Naive thymus-derived CD4-positive, alpha-beta T cell (primary cell): ENCODE measurements at places on chromosomes 4 and X. TPM values are rescaled to one million over a fixed set of nuclear protein-coding genes. Genes with fewer than 3 reads are reported as not detected.

- no peak for DNase-seq
Observed at GRCh38 chr4:100827756-100828155, 309.9 kb upstream of the EMCN start.

DNA sequence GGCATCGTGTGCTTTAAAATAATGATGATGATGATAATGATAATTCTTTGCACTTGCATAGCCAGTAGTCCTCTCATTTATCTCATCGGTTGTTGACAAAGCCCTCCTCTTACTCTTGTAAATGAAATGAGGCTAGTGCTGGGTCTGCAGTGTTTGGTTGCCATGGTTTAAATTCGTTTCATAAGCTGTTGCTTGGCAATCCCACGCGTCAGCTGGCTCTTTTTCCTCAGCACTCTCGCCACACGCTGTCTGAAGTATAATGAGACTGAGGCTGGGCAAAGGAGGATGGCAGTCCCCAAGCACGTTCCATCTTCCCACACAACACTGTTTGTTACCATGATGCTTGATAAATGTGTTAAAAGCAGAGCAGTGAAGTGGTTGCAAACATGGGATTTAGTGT is 15.5 kb downstream of the PAGE4 start:
- DNase-seq, result no peak

DNA sequence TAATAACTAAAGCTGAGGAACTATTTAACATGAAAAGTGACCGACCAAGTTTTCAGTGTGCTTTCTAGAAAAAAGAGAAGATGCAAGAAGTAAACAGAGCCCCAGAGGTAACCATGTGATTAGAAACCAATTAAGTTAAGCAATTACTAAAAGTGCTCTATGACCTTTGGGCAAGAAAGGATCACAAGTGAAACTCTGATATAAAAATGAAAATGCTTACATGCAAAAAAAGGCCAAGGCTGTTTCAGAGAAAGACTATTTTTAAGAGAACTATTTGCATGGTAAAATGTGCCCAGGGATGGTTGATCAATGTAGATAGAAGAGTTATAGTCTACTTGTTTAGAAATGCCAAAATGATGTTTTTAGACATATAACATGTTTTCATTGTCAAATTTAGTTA is 22.0 kb downstream of the KLHL15 start:
- DNase-seq, result no peak

DNA sequence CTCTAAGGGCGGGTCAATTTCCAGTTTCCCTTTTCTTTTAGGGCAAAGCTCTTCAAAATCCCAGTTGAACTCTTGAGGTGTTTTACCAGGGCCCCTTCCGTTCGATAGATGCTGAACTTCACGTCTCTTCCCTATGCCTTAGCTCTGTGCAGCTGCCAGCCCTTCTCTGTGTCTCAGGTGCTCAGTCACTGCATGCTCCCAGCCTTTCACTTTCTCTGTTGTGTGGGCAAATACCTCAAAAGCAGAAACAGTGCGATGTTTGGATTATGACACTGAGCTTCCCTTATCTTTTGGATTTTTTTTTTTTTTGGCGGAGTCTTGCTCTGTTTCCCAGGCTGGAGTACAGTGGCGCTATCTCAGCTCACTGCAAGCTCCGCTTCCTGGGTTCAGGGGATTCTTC is 108.5 kb downstream of the CLDN22 start:
- no peak for DNase-seq

DNA sequence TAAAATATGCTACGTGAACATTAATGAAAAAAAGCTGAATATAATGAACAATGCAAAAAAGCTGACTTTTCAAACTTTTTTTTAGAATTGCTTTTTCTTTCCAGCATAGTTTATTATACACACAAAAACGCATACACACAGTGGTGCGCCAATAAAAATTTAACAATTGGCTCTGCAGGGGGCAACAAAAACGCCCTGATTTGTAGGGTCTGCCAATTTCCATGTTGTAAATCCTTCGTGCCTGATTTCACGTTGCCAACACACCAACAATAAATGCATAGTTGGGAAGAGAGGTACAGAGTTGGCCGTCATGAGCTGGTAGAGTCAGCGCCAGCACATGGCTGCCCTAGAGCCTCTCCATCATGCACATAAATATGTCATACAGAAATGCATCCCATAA is 333.1 kb downstream of the MAPK10 start:
- no peak for DNase-seq

DNA sequence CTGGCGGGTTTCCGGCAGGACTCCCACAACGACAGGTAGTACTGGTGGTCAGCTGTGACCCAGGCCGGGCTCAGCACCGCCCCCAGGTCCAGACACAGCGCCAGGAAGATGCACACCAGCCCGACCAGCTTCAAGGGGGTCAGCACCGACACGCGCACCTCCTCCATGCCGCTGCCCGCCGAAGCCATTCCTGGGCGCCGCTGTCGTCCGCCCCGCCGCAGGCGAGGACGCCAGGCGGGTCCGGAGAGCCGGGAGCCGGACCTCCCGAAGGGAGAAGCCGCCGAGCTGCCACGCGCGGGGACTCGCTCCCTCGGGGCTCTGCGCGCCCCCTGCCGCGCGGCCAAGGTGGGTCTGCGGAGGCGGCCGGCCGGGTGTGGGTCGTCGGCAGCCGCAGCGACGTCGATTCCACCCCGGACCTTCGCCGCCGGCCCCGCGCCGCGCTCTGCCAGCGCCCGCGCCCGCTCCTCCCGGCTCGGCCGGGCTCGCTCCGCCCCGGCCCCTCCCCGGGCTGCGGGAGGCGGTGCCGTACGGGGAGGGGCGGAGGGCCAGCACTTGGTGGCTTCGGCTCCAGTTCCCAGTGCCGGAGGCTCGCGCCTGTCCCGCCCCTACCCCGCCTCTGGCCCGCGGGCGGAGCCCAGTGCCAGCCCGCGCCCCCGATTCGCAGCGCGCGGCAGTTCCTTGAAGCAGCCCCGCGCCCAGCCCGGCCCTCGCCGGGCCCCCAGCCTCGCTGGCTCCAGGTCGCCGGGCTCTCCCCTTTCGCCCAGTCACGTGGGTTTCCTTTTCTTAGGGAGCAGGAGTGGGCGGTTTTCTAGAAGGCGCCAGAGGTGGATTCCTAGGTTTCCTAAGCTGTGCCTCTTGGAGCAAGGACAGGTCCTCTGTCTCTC is at the start of gene TMEM47:
Gene TMEM47, minus strand, starts transcription at position 444 of the 884 bp plus-strand sequence. Its CDS starts 256 bp downstream, at position 188.
- DNase-seq, result no peak

DNA sequence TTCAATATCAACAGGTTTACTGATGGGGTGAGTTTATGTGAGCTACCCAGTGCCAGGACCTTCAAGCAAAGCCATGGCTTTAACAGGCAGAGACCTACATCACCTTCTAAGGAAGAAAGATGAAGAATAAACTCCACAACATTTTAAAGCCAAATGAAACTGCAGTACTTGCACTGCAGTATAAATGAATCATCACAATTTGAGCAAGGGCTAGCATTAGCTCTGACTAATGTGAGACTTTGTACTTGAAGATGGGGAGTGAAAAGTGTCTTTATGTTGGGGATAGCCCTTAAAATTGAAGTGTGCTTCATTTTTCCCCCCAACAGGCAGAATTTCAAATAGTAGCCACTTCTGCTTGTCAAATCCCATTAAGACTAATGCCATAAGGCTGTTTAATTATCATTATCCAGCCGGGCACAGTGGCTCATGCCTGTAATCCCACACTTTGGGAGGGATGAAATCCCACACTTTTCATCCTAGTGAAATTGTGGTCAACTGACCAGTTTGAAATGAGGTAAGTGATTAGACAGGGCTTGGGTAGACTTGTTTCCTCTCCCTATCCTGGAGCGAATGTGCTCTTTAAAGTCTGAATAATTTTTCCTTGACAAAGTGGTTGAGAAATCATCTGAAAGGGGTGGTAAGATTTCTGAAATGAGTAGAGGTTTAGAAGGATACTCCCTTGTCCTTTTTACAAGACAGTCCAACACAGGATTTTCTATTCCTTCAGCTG is 27.2 kb upstream of the GPR34 start:
- no peak for DNase-seq

GRCh38 chr4:139392797-139393196 is 61.1 kb upstream of the RAB33B start:
- no peak for DNase-seq

DNA sequence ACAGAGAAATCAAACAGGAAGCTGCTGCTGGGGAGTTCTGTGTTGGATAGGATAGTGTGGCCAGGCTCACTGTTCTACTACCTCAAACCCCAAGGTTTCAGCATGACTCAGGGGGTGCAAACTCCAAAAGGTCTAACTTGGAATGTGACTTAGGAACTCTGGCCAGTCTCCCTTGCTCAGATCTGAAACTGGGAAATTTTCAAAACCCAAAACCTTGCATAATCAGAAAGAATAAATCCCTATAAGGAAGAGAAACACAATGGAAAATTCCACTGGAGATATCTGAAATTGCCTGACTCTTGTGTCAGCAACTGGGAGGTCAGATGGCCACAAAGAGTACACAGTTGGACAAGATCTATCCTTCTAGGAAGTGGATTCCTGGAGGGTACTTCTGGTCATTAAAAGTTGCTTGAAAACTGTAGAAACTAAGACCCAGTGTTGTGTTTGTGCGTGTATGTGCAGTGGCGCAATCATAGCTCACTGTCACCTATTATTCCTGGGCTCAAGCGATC is 58.0 kb downstream of the PPEF2 start:
- DNase-seq, result no peak

DNA sequence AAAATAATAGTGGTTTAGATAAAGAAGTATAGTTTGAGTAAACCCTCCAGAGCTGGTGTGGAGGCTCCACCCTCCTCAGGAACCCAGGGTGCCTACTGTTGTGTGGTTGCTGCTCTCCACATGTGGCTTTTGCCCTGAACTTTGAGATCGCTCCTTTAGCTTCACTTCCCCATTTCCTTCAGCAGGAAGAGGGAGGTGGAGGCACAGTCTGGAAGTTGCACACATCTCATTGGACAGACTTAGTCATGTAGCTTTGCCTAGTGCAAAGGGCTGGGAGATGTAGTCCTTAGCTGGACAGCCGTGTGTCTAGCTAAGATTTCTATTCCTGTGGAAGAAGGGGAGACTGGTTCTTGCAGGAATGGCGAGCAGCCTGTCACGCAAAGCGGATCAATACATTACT is 37.9 kb downstream of the RGS12 start:
- DNase-seq, result no peak

DNA sequence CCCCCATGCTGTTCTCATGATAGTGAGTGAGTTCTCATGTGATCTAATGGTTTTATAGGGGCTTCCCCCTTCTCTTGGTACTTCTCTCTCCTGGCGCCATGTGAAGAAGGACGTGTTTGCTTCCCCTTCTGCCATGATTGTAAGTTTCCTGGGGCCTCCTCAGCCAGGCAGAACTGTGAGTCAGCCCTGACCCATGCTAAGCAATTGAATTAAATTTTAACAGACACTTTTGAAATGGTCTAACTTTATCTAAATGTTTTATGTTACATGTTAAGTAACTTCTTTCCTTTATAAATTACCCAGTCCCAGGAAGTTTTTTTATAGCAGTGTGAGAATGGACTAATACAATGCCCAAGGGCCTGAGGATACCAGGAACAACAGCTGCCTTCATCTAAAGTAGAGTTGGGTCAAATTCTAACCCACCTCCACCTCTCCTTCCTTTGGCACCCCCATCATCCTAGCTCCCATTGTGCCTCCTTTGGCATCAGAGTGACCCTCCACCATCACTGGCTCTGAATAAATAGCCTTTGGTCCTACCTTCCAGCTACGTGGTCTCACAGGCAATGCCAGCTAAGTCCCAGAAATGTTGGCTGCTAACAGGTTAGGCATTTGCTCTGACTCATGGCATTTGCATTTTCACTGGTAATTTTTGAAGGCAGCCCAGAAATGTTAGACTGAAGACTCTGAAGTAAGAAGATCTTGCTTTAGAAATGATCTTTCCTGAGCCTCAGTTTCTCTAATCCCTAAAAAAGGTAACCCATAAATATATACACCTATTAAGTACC is 182.1 kb downstream of the MOSPD2 start:
- DNase-seq, result no peak

GRCh38 chrX:119758731-119759247 is 401 bp downstream of the SOWAHD start:
- DNase-seq, result no peak

- DNase-seq, result no peak
Observed at GRCh38 chr4:7313347-7313811, 121.0 kb downstream of the SORCS2 start.

DNA sequence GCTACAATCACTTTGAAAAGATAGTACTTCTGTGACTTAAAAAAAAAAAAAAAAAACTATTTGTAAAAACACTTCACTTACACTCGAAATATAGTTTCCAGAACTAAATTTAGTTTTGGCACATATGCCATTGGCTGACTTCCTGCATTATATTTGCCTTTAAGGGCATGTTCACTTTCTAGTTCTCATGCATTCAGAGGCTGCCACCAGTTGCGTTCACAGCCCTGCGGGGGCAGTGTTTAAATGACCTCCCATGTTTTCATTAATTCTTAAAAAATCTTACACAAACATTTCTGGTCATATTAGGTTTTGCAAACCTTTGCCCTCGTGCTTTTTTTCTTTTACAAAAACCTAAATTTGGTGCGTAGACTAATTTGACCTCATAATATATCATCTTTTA is 12.4 kb upstream of the ARHGAP6 start:
- no peak for DNase-seq

Gene STARD8
- total RNA-seq, result 0.62 TPM

Gene SH3RF1
- 3.8 TPM for total RNA-seq

Gene EDNRA
- total RNA-seq, result not detected

Gene FGF16
- total RNA-seq, result not detected

Gene HERC5
- 14.1 TPM for total RNA-seq

Gene FAM47C
- not detected for total RNA-seq

Gene NXF2B
- total RNA-seq, result not detected
